HL-60 (cell line): ENCODE measurements at places on chromosomes 12 and 14.

DNA sequence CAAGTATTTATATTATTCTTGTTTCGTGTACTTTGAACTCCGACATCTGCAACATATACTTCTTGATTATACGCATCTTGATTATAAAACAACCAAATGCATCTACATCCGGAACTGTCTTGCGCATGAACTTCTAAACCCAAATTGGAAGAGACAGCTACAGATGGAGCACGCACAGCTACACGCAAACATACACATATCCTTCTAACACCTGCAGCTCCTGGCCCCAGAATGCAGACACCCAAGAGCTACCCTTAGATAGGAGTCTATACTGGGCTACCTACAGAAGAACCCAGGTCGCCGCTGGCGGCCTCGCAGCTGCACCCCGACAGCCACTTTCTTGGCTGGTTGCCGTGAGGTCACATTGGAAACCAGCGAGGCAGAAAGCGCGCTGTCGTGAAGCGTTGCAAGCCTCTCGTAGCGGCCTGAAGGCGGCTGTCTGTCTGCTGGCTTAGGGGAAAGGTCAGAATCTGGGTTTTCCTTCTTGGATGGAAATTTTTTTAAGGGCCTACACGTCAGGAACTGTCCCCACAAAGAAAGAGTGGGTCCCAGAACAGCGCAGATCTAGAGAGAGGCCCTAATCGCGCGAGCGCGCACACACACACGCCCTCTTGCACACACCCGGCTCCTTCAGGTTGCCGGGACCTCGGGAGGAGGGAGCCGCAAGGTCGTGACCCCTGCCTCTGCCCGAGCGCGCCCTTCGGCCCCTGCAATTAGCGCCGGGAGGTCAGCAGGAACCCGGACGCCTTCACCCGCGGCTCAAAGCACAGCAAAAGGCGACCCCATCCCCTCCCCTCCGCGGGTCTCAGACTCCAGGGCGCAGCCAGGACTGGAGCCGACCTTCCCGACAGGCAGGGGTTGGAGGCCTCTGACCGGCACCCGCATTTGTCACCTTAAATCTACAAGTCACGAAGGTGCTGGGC lies 17.0 kb downstream of the TBX3 start:
- no peak for DNase-seq

DNA sequence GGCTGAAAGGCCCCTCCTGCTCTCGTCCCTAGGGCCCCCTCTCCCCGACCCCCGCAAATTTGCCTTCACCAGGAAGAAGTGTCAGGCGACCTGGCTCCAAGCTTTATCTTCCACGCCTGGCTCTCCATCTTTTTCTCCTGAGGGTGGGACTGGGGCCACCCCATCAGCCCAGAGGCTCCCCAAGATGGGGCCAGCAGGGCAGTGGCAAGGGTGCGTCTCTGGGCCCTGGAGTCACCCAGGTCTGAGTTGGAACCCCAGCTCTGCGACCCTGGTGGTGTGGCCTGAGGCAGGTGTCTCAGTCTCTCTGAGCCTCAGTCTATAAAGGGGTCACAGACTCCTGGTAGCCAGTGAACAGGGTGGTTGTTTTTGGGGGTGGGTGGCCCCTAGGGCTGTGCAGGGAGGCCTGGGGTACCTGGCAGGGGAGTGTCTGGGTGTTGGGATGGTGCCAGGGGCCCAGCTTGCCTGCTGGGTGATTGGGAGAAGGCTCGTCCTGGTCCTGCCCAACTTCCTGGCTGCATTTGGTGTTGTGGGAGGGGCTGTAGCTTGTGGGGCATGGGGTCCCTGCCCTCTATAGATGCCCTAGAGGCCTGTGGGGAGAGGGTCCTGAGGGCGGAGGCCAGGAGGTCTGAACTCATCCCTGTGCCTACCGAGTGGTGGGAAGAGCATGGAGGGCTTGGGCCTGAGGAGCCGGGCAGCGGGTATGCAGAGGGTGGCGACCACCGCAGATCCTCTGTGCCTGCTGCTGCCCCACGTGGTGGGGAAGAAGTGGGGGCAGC lies 7.6 kb downstream of the KIF26A start:
- DNase-seq = no peak

DNA sequence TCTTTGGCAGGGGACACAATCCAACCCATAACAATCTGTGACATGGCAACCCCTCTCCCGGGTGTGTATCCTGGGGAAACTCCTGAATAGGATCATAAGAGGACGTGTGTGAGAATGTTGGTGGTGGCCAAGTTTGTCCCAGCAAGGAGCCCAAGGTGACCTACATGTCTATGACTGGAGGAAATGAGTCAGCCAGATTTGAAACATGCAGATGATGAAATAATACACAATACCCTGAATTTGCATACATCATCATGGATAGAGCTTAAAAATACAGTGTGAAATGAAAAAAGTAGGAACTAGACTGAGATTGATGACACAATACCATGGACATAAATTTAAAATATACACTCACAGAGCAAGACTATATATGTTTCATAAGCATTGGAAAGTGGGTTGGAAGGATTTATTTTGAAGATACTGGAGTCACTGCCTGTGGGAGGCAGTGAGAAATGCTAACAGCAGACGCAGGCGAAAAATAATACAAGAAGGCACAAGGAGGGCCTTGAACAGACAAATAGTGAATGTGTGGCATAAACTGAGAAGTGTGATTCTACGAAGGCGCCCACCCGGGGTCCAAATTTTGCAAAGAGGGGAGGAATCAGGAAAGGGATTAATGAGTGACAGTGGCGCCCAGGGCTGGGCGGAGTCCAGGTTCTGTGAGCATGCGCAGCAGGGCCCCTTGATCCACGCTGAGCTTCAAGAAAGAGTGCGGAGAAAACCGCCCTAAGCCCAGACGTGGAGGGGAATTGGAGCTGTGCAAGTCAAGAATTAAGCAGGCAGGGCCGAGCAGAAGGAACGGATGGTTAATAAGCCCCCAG lies 7.0 kb upstream of the MAP1LC3B2 start:
- peak; percentile 19 for DNase-seq

- no peak for DNase-seq
Measured at GRCh38 chr14:78445275-78445674, 275.1 kb downstream of the NRXN3 start.

GRCh38 chr12:38053655-38054464 lies 262.7 kb upstream of the ALG10B start:
- DNase-seq = peak; percentile 60

GRCh38 chr12:65949971-65950370 lies 125.7 kb downstream of the HMGA2 start:
- no peak for DNase-seq

- DNase-seq = no peak
Measured at GRCh38 chr12:96136161-96136560, 58.0 kb upstream of the ELK3 start.

DNA sequence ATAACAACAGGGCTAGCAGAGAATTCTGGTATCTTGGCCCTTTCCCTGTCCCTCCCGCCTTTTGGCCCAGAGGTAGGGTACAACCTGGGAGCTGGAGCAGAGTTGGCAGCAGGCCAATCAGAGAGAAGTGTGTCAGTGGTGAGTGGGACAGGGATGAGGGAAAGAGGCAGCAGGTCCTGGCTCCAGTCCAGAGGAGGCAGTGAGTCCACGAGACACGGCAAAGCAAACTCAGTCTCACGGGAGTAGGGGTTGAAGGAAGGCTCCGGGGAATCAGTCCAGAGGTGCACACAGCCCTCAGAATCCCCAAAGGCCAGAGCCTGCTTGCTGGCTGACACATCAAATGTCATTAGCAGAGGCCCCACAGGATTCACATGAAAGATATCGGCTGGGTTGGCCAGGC lies 7.3 kb downstream of the PAN2 start:
- DNase-seq = no peak

DNA sequence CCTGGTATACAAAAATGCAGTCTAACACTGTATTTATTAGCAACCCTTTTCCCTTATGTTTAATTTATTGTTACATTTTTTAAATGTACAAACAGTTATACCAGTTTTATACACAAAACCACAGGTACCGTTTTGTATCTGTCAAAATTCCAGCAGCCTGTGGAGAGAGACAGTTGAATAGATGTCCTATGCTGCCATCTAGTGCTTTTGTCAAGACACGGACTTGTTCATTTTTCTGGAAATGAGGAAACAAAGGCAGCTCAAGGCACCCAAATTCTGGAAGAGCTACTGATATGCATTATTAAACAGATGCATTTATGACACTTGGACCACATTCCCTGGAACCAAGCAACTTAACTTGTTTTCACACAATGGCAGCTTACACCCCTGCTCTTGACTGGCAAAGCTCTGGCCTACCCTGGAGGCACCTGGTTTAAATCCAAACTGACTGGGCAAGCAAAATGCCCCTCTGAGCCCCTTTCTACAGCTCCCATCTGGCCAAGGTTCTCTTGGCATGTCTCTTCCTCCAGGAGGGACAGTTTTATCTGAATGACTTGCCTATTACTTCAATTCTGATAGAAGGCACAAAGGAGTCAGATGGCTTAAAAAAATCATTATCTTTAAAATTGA lies 286.9 kb upstream of the PRKD1 start:
- peak; percentile 4 for DNase-seq

GRCh38 chr14:90263748-90264449 lies 7.5 kb downstream of the PSMC1 start:
- no peak for DNase-seq

- no peak for DNase-seq
Measured at GRCh38 chr12:27300226-27300625, 32.4 kb upstream of the BMAL2 start.

DNA sequence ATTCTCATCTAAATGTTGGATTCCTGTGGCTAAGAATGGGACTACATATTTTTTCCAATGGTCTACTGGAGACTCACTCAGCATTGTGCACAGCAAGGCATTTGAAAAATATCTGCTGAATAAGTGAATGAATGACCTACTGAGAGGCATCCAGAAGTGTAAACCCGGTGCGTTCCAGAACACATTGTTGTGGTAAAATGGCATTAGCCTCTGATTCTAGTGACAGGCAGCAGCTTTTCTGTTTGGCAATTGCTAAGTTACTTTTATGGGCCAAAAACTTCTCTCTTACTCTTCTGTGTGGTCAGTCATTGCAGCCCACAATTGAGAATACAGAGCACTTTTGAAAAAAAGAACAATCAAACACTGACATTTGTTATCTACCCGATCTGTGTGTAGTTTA lies 36.5 kb downstream of the WIF1 start:
- DNase-seq = no peak

DNA sequence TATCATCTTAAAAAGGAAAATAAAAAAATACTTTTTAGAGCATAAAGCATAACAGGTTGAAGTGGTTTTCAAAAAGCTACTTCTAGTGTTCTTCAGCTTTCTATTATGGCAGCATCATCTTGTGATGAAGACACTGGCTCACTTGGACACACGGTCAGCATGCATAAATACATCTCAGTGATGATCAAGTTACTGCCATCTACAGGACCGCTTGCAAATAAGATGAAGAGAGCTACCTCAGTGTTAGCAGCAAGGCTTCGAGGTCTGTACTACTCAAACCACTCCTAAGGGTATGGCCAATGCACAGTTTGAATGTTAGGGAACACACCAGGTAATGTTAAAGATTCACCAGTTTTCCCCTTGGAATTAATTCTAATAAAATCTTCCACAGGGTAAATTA lies 58.8 kb downstream of the GALC start:
- no peak for DNase-seq

GRCh38 chr14:74425525-74426201 lies 347 bp downstream of the SYNDIG1L start:
- DNase-seq = no peak

DNA sequence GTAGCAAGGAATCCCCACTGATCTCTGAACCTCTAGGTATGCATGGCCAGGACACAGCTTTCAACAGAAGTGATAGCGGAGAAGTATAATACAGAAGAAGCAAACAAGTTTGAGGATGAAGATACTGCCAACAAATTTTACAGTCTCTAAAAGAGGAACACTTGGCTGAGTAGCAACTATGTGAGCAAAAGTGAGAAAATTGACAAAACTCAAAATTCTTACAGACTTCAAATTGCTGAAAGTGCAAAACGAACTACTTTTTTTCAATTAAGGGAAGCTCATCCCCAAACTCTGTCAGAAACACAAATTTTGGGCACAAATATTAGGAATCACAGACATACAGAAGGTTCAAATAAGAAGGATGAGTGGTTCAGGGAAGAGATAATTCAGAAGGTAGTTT lies 1324.6 kb downstream of the LRFN5 start:
- no peak for DNase-seq

DNA sequence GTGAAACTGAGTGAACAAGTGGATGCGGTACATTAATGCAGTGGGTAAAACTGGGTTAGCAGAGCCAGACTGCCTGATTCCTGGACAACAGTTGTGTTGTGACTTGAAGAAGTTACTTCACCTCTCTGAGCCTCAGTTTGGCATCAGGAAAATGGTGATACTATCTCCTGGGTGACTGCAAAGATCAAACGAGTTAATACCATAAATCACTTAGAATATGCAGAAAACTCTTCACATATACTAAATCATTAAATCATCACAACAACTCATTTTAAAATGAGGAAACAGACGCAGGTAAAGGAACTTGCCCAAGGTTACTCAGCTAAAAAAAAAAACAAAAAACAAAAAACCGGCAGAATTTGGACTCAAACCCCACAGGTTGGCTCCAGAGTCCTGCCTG lies 811 bp downstream of the MTERF2 start:
- no peak for DNase-seq

DNA sequence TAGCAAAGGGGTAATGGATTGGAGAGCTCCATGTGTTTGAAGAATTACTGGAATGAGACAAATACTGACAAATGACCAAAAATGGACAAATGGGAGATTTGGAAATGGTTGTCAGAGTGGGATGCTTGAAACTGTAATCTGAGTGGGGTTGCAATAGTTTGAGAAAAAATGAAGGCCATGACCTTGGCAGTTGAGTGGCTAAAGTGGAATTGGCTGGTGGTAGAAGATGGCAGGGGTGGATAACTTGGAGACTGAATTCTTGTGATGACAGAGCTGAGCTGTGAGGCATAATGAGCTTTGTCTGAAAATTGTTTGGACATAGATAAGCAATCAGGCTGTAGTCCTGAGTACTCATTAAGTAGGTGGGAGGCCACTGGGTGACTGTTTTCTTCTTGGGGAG lies 222.5 kb upstream of the PRICKLE1 start:
- no peak for DNase-seq

DNA sequence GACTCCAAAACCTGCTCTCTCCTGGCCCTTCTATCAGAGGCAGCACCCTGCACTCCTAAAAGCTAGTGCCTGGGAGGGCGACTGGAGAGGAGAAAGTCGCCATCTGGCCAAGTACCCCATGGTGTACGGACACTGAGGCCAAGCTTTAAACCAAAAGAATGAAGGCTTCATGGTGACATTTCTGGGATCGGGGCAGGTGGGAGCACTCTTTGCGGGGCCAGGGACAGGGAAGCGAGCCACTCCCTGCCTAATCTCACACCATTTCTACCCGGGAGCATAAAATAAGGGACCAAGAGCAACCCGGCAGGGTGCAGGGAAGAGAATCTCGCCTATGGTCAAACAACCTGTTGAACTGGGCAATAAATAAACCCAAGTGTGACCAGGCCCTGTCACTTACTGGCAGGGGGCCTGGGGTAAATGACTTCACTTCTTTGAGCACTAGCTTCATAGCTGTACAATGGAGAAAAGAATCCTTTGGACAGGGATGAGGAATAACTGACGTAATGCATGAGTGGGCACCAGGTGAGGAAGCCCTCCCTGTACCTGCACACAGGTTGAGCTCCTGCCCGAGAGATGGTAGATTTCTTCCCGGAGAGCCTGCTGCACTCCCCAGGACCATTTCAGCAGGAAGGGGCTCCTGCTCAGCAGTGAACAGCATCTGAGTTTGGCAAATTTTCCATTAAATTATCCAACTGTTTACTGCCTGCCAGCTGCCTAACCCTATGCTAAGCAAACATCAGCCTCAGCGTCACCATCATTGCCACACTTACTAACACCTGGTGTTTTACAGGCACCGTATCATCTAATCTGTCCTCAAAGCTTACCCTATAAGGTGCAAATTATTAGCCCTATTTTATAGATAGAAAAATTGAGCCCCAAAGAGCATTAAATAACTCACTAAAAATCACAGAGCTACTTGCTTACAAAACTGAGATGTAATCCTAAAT lies 2.0 kb downstream of the SERPINA1 start:
- DNase-seq = no peak
